ENCODE measurements at places on chromosomes 12 and 14. TPM values are rescaled to one million over a fixed set of nuclear protein-coding genes. Genes with fewer than 3 reads are reported as not detected.

TOMM20L gene
- 0.46 TPM for polyA plus RNA-seq

GRCh38 chr14:59274991-59275391 lies 86.5 kb downstream of the DAAM1 start:
- no peak for DNase-seq

ACOT6 gene
- polyA plus RNA-seq: not detected

AQP6 gene
- polyA plus RNA-seq: 0.15 TPM

GRCh38 chr12:42660968-42661937 lies 71.7 kb upstream of the PRICKLE1 start:
- no peak for DNase-seq
